Esophagus squamous epithelium (tissue), 5 donors: ENCODE measurements at places on chromosomes 7 and 10. TPM values are rescaled to one million over a fixed set of nuclear protein-coding genes. Genes with fewer than 3 reads are reported as not detected.

DNA sequence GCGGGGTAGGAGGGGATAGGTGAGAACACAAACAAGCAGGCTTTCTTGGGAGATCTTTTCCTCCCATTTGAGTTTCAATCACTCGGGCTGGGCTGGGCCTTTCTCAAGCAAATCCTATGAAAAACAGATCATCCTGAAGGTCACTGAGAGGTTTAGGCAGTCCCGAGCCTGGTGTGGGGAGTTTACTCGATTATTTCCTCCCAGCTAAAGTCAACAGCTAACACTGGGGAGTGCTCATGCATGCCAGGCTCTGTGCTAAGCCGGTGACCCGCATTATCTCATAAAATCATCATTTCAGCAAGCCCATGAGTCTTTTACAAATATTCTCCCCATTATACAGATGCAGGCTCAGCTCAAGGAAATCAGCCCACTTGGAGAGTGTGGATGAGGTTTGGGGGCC, 85.0 kb upstream of the PAX2 start:
- peaks cover 100% of the 10 kb centered on the region for H3K27me3 ChIP-seq
- no peak overlapping the region for H3K27ac ChIP-seq
- H3K36me3 ChIP-seq = no peaks in the 10 kb centered on the region
- peaks cover 22% of the 10 kb centered on the region for H3K4me1 ChIP-seq
- DNase-seq = no peak
- H3K4me3 ChIP-seq = no peak overlapping the region

DNA sequence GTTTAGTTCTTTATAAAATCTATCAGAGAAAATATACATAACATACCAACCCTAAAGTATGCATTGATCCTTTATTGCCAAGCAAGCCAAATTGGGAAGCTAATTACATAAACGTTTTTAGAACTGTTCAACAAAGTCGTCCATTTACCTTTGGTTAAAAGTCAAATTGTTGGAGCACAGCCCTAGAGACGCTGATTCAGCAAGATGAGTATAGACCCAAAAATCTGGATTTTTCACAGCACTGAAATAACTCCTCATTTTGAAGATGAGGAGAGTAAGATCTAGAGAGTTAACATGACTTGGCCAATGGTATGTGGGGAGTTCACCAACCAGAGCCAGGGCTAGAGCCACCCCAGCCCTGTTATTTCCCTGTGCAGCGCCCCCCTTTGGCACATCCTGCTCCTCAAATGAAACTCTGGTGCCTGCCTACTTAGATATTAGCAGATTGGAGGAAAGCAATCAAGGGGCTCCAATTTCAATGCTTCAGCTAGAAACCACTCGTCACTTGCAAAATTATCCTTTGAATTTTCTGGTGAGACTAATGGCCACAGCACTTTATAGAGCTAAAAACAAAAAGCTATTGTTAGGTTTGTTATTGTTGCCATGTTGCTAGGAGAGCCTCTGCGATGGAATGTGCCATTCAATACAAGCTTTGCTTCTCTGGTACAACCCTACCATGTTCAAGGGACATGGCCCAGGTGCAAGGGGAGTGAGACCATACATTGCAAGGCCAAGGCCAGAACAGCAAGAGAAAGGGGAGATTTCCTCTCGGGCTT, 132.6 kb upstream of the ZEB1 start:
- H3K4me1 ChIP-seq = peaks cover 5% of the 10 kb centered on the region
- H3K27ac ChIP-seq = no peak overlapping the region
- H3K27me3 ChIP-seq = no peaks in the 10 kb centered on the region
- no peaks in the 10 kb centered on the region for H3K36me3 ChIP-seq
- H3K4me3 ChIP-seq = no peak overlapping the region

Gene EVX1
- not detected for total RNA-seq

DNA sequence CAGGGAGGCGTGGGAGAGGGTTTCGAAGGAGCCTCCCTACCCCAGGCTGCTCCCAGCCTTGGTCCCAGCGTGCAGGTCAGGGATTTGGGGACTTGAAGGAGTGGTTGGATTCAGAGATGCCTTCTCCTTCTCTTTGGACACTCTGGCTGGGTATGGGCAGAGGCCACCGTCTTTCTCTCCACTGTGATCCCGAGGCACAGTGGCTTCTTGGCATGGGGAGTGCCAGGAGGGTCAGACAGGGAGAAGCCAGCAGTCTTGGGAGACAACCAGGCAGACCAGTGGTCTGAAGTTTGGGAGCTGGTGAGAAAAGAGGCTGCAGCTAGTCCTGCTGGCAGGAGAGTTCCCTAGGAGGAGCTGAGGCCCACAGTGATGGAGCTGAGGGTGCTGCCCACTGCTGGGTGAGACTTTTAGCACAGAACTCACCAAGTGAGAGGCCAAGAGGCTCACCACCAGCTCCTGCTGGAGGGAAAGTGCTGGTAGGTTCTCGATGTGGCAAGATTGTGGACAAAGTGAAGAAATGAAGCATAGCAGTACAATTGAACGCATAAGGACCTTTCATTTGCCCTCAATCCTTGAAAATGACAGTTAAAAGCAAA, 35.2 kb upstream of the WDFY4 start:
- no peak overlapping the region for H3K4me3 ChIP-seq
- no peak overlapping the region for H3K27ac ChIP-seq
- no peaks in the 10 kb centered on the region for H3K4me1 ChIP-seq

Gene GNGT1
- total RNA-seq = not detected
